ENCODE measurements at places on chromosomes 2 and 18.

GRCh38 chr2:75707901-75708300 is 2.8 kb downstream of the GCFC2 start:
- no peak for DNase-seq

DNA sequence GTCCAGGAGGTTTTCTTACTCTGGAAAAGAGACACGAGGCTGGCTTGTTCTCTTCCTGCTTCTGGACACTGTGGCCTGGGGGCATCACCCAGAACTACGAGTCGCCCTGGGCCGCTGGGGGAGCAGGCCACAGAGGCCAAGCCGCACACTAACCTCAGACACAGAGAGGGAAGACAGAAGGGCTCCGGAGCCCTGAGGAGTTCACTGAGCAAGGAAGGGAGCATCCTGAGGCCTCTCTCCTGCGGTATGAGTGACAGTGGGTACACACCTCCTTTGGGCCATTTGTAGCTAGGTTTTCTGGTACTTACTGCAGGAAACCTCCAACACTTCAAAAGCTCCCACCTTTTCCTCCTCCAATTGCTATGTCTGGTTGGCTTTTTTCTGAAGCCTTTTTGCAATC is 494.1 kb downstream of the DLGAP1 start:
- DNase-seq: no peak

DNA sequence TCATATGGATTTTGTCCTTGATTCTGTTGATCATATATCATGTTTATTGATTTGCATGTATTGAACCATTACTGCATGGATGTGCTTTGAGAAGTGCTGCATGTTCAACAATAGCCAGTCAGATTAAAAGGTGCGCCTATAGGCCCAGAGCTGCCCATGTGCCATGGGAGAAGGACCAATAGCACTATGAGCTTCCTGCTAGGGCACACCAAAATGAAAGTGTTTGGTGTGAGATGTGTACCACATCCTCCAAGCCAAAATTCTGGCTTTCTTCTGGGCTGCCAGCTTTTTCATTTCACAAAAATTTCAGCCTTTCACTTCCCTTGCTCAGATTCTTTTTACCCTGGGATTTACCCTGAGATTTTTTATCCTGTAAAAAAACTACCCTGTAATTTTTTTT is 34.8 kb upstream of the MMADHC start:
- no peak for DNase-seq

DNA sequence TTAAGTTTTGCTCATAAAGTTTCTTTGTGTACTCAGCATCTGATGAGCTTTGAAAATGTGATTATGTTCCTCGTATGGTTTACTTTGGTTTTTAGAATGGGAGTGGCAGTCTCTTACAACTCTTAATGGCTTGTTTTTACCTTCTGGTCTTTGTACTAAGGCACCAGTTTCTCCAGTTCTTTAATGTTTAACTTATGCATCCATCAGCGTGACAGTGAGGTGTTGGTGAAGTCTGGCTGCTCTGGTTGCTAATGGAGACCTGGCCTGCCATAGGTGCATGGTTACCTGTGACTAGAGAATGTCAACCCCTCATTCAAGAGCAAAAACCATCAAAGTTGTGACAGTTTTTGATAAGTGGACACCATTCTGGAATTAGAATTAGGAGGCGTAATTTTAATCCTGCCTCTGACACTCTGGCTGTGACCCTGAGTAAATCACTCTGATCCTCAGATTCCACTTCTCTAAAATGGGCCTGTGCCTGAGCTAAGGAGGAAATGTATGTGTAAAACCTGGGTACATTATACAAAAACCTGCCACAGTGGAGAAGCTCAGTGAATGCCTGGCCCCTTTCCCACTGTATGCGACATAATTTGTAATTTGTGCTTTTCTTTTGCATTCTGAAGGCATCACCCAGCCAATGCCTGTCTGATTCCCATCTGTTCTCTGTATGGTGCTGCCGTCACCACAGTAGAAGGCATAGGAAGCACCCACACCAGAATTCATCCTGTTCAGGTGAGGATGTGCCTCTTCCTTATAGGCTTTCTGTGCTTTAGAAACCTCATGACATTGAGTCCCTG is 11.2 kb downstream of the AOX1 start:
- DNase-seq: no peak

DNA sequence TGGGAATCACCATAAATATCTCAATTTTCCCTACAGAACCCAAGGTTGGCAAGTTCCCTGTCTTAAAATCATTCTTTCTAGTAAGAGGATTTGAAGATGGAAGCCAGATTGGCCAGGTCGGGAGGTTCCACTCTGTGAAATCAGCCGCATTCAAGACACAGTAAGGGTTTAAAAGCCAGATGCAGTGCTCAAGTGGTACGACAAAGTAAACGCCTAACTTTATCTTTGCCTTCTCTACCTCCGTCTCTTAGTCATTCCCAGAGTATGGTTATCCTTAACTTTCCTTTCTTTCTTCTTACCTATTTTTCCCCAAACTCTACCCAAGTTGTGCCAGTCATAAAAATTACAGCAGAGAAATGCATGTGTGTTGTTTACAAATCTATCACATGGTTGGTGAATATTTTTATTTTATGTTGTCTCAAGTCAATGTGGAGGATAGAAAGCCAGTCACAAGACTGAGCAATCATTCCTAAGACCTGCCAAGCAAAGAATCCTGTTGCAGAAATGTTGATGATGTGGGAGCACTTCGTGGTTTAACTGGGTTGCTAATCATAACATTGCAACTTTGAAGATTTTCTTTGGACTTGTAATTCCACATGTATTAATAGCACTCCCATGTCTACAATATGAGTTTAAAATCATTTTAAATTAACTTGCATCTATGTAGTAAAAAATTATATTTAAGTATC is 62.6 kb downstream of the SLC40A1 start:
- DNase-seq: no peak

DNA sequence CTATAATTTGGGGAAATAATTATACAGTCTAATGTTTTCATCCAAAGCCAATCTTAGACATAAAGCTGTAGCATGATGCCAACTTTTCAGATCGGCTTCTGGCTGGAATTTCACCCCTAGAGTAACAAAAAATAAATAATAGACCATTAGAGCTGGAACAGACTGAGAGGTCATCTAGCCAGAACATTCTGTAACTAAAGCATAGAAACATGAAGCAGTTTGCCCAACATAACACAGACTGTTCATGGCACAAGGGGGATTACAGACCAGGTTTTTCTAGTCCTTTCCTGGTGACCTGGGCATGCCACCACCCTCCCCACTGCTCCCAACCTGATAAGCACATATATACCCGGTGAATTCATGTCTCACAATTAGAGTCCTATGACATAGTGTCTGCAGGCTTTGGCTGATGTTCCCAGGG is 116.4 kb upstream of the PPP1CB start:
- DNase-seq: no peak

- DNase-seq: no peak
Measured at GRCh38 chr2:178674122-178674521, 133.1 kb downstream of the TTN start.

- no peak for DNase-seq
Measured at GRCh38 chr18:48548011-48548771, 9.4 kb downstream of the CTIF start.

GRCh38 chr2:45988879-45989278 is 308.3 kb upstream of the EPAS1 start:
- no peak for DNase-seq

DNA sequence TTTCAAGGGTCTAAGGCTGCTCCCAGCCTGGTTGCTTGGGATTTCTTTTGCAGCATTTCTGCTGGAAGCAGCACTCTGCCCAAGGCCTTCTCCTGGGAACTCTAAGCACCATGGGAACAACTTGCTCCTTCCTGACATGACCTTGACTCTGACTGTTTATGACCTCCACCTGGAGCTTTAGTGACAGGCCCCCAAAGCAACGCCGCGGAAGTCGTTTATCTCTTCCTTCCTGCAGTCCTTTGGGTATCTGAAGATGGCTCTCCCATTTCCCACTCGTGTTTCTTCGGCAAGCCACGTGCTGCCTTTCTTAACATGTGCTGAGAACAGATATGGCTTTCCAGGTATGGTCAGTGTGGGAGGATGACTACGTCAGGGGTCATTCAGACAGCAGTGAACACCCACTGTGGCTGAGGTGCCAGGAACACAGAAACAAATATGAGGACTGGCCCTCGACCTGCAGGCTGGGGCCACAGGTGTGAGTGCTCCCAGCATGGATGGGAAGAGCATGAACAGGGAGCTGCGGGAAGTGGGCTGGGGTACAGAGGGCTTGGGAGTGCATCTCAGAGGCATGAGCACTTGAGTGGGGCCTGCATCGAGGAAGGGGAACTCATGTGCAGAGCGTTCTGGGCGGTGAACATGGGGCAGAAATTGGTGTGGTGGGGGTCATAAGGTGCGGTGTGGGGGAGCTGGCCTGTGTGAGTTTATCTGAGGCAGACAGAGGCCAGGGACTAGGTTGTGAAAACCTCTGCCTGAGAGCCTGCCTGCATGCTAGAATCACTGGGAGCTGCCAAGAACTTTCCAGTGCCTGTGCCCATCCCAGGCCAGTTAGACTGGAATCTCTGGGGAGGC is 140.5 kb downstream of the TSN start:
- no peak for DNase-seq

DNA sequence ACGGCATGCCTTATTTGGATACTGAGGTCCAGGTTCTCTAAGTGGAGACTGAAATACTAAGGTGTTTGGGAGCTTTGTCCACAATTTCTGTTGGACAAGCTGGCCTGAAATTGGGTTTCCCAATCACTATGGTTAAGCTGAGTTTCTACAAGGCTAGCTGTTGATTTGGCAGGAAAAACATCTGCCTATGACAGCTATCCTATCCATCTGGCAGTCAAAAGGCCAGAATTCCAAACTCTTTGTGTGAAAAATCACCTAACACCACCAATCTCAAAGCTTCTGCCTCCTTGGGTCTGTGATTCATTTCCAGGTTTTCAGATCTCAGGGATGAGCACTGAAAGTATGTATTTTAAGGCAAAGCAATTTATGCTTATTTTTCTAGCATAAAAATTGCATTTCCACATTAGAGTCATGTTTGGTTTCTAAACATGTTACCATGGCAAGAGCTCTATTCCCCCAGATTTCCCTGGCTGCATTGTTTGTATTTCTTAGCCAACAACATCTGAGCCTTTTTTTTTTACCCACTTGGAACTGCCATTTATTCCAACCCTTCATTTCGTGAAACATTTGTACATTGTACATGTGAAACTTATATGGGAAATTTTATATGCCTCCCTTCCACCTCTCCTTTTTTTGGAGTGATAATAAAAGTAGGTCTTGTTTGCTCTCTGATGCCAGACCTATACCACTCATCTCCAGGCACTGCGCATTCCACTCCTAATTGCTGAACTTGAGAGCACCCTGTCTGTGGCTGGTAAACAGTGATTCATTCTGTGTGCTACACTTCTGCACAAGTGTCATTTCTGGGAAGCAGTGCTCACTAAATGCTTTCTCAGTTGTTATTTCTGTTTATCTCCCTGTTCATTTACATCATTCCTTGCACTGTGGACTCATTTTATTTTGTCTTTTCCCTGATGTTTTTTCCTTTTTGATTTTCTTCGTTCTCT is 15.9 kb upstream of the CCDC85A start:
- DNase-seq: no peak

GRCh38 chr2:101986376-101986775 is 5.4 kb upstream of the IL1R2 start:
- DNase-seq: no peak

Measured in fibroblast of skin of left biceps (primary cell).